ENCODE measurements at places on chromosomes 3 and 15. TPM values are rescaled to one million over a fixed set of nuclear protein-coding genes. Genes with fewer than 3 reads are reported as not detected.

- H3K4me1 ChIP-seq: peaks cover 41% of the 10 kb centered on the region
- no peak overlapping the region for H3K4me3 ChIP-seq
- no peaks in the 10 kb centered on the region for H3K36me3 ChIP-seq
- no peak overlapping the region for H3K27ac ChIP-seq
Measured at GRCh38 chr15:70101459-70102113, 3.9 kb upstream of the TLE3 start.

- DNase-seq: no peak
- H3K4me3 ChIP-seq: no peak overlapping the region
- H3K4me1 ChIP-seq: no peaks in the 10 kb centered on the region
- H3K36me3 ChIP-seq: no peaks in the 10 kb centered on the region
- H3K27me3 ChIP-seq: peaks cover 8% of the 10 kb centered on the region
Measured at GRCh38 chr15:48528921-48529320, 116.6 kb downstream of the FBN1 start.

Gene COLQ
- total RNA-seq: 4.7 TPM

DNA sequence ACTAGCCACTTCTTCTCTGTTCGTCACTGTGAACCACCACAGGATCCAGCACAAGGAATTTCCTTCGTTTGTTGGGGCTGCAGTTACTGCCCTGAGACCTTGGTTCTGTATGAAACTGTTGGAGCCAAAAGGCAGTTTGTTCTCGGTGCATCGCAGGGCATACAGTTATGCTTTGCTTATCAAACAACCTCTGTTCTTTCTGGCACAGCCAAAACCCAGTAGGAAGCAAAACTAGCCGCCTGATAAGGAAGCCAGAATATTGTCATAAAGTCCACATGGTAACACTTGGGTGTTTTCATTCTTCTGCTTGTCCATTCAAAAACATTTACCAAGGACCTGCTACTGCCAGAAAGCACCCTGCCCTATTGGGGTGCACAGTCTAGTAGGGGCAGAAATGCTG, 116.1 kb downstream of the RAB11A start:
- DNase-seq: no peak
- H3K4me3 ChIP-seq: no peak overlapping the region
- H3K27me3 ChIP-seq: peaks cover 72% of the 10 kb centered on the region
- H3K36me3 ChIP-seq: no peaks in the 10 kb centered on the region
- peaks cover 4% of the 10 kb centered on the region for H3K4me1 ChIP-seq
- no peak overlapping the region for H3K27ac ChIP-seq

DNA sequence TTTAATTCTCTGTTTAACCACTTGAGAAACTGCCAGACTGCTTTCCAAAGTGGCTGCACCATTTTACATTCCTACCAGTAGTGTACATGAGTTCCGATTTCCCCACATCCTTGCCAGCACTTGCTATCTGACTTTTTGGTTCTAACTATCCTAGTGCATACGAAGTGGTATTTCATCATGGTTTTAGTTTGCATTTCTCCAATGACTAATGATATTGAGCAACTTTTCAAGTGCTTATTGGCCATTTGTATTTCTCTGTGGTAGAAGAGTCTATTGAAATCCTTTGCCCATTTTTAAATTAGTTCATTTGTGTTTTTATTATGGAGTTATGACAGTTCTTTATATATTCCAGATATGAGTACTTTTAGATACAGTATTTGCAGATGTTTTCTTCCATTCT, 247.8 kb downstream of the GABRB3 start:
- H3K27ac ChIP-seq: no peak overlapping the region
- no peak overlapping the region for H3K4me3 ChIP-seq
- H3K36me3 ChIP-seq: no peaks in the 10 kb centered on the region
- H3K4me1 ChIP-seq: no peaks in the 10 kb centered on the region
- DNase-seq: no peak

DNA sequence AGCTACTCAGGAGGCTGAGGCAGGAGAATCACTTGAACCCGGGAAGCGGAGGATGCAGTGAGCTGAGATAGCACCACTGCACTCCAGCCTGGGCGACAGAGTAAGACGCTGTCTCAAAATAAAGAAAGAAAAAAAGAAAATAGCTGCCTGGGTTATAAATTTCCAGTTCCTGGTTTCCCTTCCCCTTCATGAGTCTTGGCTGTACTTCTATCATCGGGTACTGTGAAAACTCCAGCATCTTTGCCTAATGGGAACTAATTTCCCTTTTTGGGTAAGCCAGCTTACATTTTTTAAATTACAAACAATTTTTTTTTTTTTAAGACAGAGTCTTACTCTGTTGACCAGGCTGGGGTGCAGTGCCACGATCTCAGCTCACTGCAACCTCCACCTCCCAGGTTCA, 15.0 kb downstream of the DENND4A start:
- H3K36me3 ChIP-seq: peaks cover 27% of the 10 kb centered on the region
- no peaks in the 10 kb centered on the region for H3K27me3 ChIP-seq
- DNase-seq: no peak
- H3K27ac ChIP-seq: no peak overlapping the region
- H3K4me1 ChIP-seq: peaks cover 38% of the 10 kb centered on the region

GRCh38 chr3:72426618-72427397, 421.4 kb downstream of the SHQ1 start:
- DNase-seq: no peak
- peak overlapping the region; percentile 39 for H3K4me3 ChIP-seq
- no peaks in the 10 kb centered on the region for H3K27me3 ChIP-seq
- H3K27ac ChIP-seq: peak overlapping the region; percentile 75

- H3K27ac ChIP-seq: no peak overlapping the region
- H3K36me3 ChIP-seq: no peaks in the 10 kb centered on the region
- H3K27me3 ChIP-seq: no peaks in the 10 kb centered on the region
Measured at GRCh38 chr3:165439765-165440164, 243.6 kb upstream of the SLITRK3 start.

Gene FETUB
- total RNA-seq: not detected

Gene CHRM5
- total RNA-seq: not detected

DNA sequence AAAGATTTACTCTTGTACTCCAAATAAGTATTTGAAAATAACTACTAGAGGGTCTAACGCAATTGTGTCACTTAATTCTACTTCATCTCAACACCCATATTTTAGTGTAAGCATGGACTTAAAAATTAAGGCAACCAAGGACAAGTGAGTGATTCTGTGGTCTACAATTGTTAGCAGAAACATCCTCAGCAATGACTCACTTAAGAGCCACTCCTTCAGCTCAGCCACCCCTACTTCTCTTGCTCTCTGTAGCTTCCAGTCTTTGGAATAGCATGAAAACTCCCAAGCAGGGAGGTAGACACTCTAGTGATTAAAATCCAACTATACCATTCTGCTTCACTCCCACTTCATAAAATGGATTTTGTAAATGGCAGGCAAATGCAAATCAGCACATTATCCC, 116.0 kb upstream of the LRRN1 start:
- H3K4me3 ChIP-seq: no peak overlapping the region
- no peaks in the 10 kb centered on the region for H3K27me3 ChIP-seq
- no peak overlapping the region for H3K27ac ChIP-seq
- H3K4me1 ChIP-seq: no peaks in the 10 kb centered on the region
- DNase-seq: no peak
- no peaks in the 10 kb centered on the region for H3K36me3 ChIP-seq

DNA sequence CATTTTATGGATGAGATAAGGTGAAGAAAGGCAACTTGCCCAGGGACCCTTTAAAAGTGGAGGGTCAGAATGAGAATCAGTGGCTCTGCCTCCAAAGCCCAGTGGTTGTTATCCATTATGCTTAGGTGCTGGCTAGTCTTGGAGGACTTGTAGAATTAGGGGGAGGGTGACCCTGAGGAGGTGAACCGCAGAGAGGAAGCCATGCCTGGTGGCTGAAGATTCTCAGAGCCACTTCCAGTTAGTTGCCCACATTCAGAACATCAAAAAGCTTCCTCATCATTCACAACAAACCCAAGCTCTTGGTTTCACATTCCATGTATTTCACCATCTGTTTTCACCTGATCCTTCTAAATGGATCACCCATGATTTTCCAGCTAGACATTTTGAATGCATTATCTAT, 11.2 kb downstream of the EBLN2 start:
- no peaks in the 10 kb centered on the region for H3K36me3 ChIP-seq
- H3K4me3 ChIP-seq: no peak overlapping the region
- H3K27me3 ChIP-seq: no peaks in the 10 kb centered on the region

Gene ESYT3
- total RNA-seq: 0.26 TPM

- peaks cover 48% of the 10 kb centered on the region for H3K27me3 ChIP-seq
- peak within 1 kb of the TSS; percentile 84 for H3K27ac ChIP-seq
- H3K4me1 ChIP-seq: peaks cover 42% of the 10 kb centered on the region
- peaks cover 10% of the 10 kb centered on the region for H3K36me3 ChIP-seq
Measured at GRCh38 chr3:27721717-27722564, at the start of gene EOMES. Gene EOMES, minus strand, starts transcription at chr3:27722323. Its CDS starts 29 bp downstream, at chr3:27722294.

Gene RPL39L
- total RNA-seq: 25.0 TPM

Gene BSN
- total RNA-seq: 0.12 TPM

DNA sequence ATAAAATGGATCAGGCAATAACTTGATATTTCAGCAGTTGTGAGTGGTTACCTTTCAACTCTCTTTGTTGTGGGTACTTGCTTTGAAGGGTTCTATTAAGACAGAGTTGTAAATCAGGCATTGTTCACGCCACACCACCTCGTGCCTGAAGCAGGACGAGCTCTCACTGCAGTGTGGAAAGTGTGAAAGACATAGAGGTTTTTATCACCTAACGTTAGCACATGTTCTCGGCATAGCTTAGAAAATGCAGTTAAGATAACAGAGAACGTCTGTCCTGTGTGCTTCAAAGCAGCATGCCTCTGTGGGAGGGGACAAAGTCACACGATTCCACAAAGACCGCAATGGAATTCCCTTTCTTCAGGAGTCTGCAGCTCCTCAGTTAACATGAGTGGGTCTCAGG, 7.8 kb downstream of the ADAMTS17 start:
- peaks cover 41% of the 10 kb centered on the region for H3K4me1 ChIP-seq
- H3K36me3 ChIP-seq: no peaks in the 10 kb centered on the region
- H3K4me3 ChIP-seq: no peak overlapping the region
- H3K27ac ChIP-seq: no peak overlapping the region
- H3K27me3 ChIP-seq: peaks cover 14% of the 10 kb centered on the region

Gene MESP1
- 5.1 TPM for total RNA-seq

DNA sequence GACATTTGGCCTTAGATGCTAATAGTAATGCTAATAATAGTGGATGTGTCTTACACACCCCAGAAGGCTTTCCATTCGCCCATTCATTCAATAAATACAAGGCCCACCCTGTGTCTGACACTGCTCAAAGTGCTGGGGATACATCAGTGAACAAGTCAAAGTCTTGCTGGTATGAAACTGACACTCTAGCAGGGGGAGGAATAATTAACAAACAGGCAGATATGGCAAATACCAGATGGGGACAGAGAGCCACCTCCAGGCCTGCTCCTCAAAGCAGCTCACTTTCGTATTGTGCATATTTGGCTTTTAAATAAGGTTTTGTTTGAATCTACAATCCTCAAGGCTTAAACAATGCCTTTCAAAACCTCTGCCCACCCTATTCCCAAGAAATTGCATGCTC, 28.3 kb upstream of the LYZL4 start:
- no peak overlapping the region for H3K4me3 ChIP-seq
- no peaks in the 10 kb centered on the region for H3K4me1 ChIP-seq
- H3K36me3 ChIP-seq: no peaks in the 10 kb centered on the region

GRCh38 chr3:140023616-140024530, 88.9 kb downstream of the CLSTN2 start:
- H3K27me3 ChIP-seq: no peaks in the 10 kb centered on the region
- H3K4me1 ChIP-seq: no peaks in the 10 kb centered on the region
- DNase-seq: no peak
- no peak overlapping the region for H3K4me3 ChIP-seq
- H3K27ac ChIP-seq: no peak overlapping the region

GRCh38 chr3:161295325-161295724, 74.2 kb downstream of the NMD3 start:
- H3K4me1 ChIP-seq: no peaks in the 10 kb centered on the region
- no peak overlapping the region for H3K27ac ChIP-seq
- H3K36me3 ChIP-seq: peaks cover 14% of the 10 kb centered on the region
- H3K27me3 ChIP-seq: peaks cover 44% of the 10 kb centered on the region
- no peak overlapping the region for H3K4me3 ChIP-seq

DNA sequence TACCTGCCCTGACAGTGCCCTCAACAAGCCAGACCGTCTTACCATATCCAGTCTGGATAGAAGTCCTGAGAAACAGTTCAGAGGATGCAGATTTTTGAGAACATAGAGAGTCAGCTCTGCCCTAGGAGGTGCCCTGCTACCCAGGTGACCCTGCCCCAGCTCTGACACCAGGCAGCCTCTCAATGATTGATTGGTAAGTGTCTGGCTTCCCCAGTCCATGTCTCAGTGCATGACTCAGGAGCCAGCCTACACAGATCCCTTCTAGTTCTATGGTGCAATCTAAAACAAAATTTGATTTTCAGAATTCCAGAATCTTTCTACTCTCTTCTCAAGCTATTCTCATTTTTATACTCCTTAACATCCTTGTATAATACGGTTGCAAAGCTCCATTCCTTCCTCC, 292.1 kb downstream of the VPS13C start:
- H3K27ac ChIP-seq: no peak overlapping the region
- no peak for DNase-seq
- H3K27me3 ChIP-seq: peaks cover 28% of the 10 kb centered on the region
- H3K4me3 ChIP-seq: no peak overlapping the region
- H3K4me1 ChIP-seq: peaks cover 1% of the 10 kb centered on the region

DNA sequence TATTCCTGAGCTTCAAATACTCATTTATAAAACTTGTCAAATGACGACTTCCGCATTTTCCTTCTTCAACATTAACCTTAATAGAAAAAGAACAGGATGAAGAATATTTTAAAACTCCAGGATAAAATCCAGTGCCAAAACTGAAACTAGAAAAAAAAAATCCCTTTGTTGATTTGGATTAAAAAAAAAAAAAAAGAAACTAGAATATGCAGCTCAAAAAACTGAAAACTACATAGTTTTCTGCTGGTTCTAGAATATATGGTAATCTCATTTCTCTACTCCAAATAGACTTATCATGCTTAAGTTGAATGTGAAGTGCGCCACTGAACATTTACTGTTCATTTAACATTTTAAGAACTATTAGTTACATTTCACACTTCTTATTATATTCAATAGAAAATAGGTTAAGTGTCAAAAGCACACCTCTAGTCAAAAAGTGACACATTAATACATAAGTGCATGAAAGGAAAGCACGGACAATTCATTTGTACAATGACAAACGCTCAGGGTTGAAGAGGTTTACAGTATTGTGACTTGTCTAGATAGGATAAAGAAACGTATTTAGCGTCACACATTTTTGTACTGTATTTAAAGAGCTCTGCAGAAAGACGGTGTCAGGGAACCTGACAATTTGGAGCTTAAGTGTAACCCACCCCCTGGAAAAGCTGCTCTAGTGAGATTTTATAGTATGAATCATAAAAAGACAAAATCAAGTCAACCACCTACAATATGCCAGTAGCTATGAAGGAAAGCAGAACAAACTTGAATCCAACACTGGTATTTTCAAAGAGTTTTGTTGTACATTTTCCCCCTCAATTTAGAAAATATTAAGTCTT, 5.8 kb downstream of the TRA2B start:
- H3K27me3 ChIP-seq: no peaks in the 10 kb centered on the region
- H3K4me3 ChIP-seq: peak overlapping the region; percentile 66

Gene ATP13A4
- 6.5 TPM for total RNA-seq

Measured in activated CD8-positive, alpha-beta memory T cell treated with anti-CD3 and anti-CD28 coated beads, Interleukin-2, amount 10 ng/mL, durations not matched to agents 7 days and 5 days (primary cell).